ENCODE measurements at places on chromosomes 11 and 22.

- DNase-seq, result no peak
Observed at GRCh38 chr11:118602331-118602730, 5.1 kb upstream of the PHLDB1 start.

- DNase-seq, result no peak
Observed at GRCh38 chr11:69836401-69836800, 17.2 kb upstream of the FGF3 start.

DNA sequence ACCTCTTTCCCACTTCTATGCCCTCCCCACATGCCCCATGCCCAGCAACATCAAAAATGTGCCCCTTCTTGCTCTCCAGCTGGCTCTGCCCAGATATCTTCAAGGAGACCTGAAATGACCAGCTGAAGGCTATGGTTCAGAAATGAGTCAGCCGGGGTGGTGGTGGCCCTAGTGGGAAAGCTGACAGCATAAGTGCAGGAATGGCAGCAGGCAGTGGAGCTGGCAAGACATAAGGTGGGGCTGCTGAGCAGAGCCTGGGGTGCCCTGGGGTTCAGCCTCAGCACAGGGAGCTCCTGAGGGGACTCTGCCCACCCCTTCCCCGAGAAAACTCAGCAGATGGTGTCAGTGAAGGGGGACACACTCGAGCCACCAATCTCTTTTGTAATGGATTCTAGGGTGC, 593.4 kb downstream of the BUD13 start:
- no peak for DNase-seq

- no peak for DNase-seq
Observed at GRCh38 chr11:117973503-117973860, 12.7 kb upstream of the IL10RA start.

DNA sequence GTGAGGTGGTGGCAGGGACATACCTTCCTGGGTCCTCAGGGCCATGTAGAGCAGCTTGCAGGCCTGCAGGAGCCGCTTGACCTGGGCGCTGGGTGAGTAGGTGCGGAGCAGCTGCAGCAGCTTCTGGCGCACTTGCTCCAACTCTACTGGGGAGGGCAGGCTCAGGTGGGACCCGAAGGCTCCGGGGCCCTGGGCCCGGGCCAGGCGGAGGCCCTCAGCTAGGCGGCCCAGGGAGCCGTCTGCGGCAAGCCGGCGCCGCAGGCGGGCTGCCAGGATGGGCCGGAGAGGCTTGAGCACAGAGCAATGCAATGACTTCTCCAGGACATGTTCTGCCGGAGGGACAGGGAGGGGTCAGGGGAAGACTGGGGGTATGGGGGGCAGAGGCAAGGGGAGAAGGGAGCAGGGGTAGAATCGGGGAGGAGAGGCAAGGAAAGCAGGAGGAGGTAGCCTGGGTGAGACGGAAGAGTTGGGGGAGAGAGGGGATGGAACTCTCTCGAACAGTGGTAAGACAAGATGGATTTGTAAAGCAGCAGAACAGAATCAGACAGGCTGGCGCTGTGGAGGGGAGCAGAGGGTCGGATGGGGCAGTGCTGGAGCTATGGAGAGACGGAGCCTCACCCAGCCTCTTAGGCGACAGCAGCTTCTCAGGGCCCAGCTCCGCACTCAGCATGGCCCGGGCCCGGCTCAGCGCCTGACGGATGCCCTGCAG, 2.2 kb downstream of the RIN1 start:
- no peak for DNase-seq

DNA sequence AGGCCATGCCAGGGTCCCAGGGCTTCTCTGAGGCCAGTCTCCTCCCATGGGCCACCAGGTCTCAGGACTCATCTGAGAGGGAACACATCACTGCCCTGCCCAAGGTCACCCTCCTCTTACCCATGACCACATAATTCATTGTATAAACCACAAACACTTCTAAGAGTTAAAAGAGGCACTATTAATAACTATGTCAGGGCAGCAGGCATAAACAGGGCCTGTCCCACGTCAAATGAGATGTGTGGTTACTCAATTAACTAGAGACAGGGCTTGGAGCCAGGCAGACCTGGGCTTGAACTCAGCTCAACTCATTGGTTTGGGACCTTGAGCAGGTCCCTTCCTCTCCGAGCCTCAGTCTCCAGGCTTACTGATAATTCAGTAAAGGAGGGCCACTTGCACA, 33.1 kb downstream of the ARAP1 start:
- no peak for DNase-seq

GRCh38 chr11:93842461-93842860, 8.0 kb downstream of the VSTM5 start:
- peak; percentile 89 for DNase-seq

GRCh38 chr11:68314203-68315170, 2.1 kb downstream of the LRP5 start:
- DNase-seq, result peak; percentile 38

- no peak for DNase-seq
Observed at GRCh38 chr11:128575174-128575960, 12.0 kb downstream of the ETS1 start.

DNA sequence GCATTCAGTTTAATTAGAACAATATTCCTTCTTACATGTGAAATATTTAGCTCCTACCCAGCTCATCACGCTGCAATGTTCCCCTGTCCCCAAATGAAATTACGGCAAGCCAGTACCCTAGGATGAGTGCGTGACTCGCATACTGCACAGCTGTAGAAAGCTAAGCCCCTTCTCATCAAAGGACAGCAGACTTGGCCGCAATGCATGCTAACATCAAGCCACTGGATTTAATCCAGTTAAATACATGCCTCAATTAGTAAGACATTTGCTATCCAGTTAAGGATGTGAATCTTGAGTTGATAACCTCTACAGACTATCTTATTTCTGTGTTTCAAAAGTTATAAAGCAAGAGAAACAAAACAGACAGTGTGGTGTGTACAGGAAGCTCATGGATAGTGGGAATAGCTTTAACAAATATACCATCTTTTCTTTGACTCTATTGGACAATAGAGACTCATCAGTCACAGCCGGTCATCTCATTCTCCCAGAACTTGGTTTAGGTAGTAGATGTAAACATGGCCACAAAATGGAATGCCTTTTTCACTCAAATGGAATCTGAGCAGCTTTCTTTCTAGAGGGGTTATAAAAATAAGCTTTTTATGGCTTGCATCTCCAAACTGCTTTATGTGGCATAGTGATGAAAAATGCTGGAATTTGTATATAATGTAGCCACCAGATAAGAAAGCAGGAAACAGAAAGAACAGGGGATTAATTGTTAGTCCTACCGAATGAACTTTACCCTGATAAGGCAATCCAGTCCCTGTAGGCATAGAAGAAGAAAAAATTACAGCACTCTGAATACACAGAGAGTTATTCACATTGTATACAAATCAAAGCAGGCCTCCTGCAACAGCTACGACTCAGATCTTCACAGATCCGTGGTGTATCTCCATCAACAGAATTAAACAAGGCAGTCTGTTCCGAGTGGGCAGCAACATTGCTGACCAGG, 224.1 kb downstream of the CADM1 start:
- peak; percentile 45 for DNase-seq

DNA sequence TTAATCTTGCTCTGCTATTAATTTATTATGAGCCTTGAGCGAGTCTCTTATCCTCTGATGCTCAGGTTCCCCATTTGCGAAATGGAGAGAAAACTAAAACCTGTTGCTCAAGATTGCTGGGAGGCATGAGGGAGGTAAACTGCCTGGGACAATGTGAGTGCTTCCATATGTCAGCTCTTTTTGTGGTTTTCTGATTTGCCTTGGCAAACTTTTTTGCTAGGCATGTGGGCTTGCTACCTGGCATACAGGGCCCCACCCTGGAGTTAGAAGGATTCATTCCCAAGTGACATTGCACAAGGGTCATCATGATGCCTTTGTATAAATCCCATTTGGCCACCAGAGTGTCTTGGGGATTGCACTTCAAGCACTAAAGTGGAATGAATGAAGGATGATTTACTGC, 22.4 kb downstream of the TSPAN18 start:
- no peak for DNase-seq

- DNase-seq, result no peak
Observed at GRCh38 chr22:11360632-11361031, 4167.4 kb upstream of the OR11H1 start.

DNA sequence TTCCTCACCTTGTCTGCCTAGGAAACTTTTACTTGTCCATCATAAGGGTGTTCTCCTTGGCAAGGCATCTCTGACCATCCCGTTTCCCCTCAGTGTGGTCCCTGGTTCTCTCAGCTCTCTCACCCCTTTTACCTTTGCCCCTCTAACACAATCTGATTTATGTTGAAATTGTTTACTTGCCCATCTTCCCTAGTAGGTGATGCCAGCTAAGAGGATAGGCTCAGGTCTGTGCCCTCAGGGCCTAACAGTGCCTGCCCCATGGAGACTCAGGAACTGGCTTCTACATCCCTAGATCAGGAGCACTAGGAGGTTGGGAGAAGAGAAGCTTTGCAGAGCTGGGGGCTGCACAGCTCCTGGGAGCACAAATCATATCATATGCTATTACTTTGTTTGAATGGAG, 21.1 kb upstream of the ALG8 start:
- DNase-seq, result no peak

GRCh38 chr22:44754998-44755397, 2.6 kb downstream of the ARHGAP8 start:
- no peak for DNase-seq

GRCh38 chr11:132792341-132793140, 739.8 kb downstream of the OPCML start:
- DNase-seq, result no peak

GRCh38 chr11:103494491-103494890, 385.3 kb downstream of the DYNC2H1 start:
- DNase-seq, result no peak

GRCh38 chr22:44256556-44257485, 55.9 kb downstream of the SHISAL1 start:
- no peak for DNase-seq

GRCh38 chr11:66457826-66458225, 8.9 kb upstream of the PELI3 start:
- DNase-seq, result no peak

- no peak for DNase-seq
Observed at GRCh38 chr11:125075900-125076317, 12.8 kb downstream of the SLC37A2 start.

- no peak for DNase-seq
Observed at GRCh38 chr22:46734830-46735453, 3.1 kb downstream of the CERK start.

- no peak for DNase-seq
Observed at GRCh38 chr22:47654922-47655491, 892.6 kb downstream of the TBC1D22A start.

DNA sequence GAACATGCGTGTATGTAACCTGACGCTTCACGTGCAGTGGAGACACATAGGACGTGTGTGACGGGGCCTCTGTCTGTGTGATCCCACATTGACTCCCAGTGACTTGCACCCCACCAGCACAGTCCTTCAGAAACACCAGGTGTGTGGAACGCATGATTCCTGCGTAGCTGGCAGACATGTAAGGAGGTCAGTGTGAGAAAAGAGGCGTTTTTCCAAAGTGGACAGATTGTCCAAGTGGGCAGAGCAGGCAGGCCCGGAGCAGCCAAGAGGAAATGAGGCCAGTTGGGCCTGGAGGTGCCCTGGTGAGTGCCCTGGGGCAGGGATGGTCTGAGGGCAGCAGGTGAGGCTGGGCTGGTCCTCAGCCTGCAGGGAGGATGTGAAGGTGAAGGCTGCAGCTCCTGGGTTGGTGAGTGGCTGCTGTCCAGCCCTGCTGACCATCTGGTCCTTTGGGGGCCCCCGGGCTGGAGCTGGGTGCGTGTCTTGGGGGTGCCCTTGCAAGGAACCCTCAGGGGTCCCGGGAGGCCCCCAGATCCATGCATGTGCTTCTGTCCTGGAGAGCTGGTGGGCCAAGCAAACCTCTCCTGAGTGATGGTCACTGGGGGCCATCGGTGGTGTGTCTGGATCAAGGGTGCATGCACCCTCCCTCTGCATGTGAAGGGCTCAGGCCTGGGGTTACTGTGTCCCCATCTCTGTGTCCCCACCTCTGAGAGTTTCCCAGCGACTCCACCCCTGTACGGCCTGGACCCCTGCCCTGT, 26.6 kb downstream of the SHANK3 start:
- DNase-seq, result no peak

- no peak for DNase-seq
Observed at GRCh38 chr22:35318346-35319215, 18.9 kb downstream of the TOM1 start.

- DNase-seq, result no peak
Observed at GRCh38 chr11:86793307-86793706, 7.0 kb upstream of the PRSS23 start.

GRCh38 chr11:35383953-35384352, 35.4 kb downstream of the SLC1A2 start:
- no peak for DNase-seq

GRCh38 chr22:37249986-37250385, 5.9 kb upstream of the RAC2 start:
- DNase-seq, result no peak

DNA sequence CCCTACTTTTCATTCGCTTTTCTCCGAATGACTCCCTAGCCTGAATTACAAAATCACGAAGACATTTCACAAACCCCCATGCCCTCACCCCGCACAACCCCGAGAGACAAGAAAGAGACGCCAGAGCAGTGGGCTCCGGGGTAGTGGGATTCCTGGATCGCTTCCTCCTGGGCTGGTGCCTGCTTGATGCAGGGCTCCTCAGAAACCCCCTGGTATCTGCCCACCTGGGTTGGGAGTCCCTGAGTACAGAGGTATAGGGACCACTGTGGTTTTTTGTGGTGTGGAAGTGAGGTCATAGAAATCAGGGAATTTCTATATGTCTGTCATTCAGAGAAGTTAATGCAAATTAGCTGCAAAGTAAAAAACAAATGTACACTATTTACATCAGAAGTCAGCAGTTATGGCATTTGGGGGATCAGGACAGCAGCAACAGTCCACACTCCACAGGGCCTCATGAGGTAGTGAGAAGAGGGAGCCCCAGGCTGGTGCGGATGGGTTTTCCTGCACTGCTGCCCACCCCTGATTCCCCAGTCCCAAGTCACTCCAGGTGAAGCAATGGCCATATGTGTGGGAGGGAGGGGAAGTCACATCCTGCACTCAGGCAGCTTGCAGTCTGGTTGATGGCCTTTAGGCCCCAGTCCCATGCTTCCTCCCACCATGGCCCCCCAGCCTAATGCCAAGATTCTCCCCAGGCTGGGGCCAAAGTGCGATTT, 39.6 kb downstream of the BUD13 start:
- no peak for DNase-seq

- DNase-seq, result no peak
Observed at GRCh38 chr11:33944693-33945424, 53.0 kb upstream of the LMO2 start.

DNA sequence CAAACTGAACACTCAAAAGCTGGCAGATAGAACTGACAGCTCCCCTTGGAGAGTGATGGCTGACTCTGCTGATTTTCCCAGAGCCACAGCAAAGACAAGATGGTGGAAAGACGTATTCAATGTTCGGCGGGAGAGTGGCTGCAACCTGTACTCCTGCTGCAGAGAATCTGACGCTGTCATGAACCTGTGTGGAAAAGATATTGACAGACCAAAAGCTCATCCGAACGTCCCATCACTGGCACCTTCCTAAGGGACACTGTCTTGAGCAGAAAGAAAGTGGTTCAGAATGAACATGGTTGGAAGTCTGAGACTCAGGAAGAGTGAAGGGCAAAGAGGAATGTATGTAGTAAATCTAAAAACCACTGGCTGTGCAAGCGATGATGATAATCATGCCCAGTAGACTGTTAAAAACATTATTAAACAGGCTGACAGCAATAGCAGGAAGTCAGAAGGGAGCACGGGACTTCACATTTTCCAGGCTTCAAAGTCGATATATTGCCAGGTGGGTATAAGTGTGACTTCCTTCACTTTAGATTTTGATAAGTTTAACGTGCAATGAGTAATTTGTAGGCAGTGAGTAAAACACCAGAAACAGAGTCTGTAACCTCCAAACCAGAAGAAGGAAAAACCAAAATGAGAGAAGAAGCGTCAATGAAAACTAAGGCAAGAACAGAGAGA, 6.2 kb upstream of the IL17REL start:
- DNase-seq, result no peak

- DNase-seq, result no peak
Observed at GRCh38 chr22:45179276-45180049, 15.7 kb downstream of the NUP50 start.
